ENCODE measurements at places on chromosomes 16 and 17. TPM values are rescaled to one million over a fixed set of nuclear protein-coding genes. Genes with fewer than 3 reads are reported as not detected.

KRT32 gene
- total RNA-seq = not detected

NPIPB9 gene
- 7.4 TPM for total RNA-seq

MEIOC gene
- not detected for total RNA-seq

NPIPA3 gene
- total RNA-seq = not detected

CHD9NB gene
- 1.4 TPM for total RNA-seq

MARCHF10 gene
- total RNA-seq = 0.10 TPM

DNAH2 gene
- 0.31 TPM for total RNA-seq

CHRNE gene
- 3.8 TPM for total RNA-seq

Data from tongue (tissue), 3 donors.